ENCODE measurements at places on chromosomes 13 and 19. TPM values are rescaled to one million over a fixed set of nuclear protein-coding genes. Genes with fewer than 3 reads are reported as not detected.

- no peak for DNase-seq
These were observed 10.3 kb downstream of the CEACAM5 start for GRCh38 chr19:41718761-41719160.

DNA sequence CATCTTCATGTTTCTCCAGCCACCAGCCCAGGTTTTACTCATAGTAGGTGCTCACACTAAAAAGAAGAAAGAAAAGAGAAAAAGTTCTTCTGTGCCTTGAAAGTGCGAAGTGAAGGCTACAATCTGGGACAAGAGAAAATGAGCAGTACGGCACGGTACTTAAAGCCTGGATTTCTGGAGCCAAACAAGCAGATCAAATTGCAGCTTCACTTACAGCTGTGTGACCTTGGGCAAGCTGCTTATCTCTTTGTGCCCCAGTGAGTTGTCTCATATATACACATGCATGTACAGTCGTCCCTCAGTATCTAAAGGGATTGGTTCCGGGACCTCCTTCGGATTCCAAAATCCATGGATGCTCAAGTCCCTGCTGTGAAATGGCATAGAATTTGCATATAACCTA, 41.8 kb downstream of the GSX1 start:
- DNase-seq: no peak

DNA sequence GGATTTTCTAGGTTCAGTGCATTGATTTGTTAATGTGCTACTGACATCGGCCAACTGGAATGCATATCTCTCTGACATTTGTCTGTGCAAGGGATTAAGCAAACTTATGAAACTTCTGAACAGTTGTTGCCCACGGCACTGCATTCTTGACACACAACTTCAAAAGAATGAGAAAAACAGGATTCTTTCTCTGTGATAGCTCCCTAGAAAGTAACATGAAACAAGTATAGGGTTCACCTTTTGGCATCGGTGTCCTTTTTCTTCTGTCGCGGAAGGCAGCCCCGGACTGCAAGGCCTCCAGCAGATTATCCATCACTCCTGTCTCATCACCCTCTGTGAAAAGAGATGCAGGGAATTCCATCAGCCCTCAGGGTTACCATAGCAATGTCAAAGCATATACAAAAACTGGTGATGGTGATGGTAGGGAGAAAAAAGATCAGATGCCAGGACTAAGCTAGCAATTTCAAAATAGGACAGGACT, 389.2 kb downstream of the DIAPH3 start:
- DNase-seq: no peak

GRCh38 chr13:23959231-23959862, 62.0 kb upstream of the C1QTNF9B start:
- DNase-seq: no peak

- peak; percentile 63 for DNase-seq
These were observed 740 bp downstream of the WDFY2 start for GRCh38 chr13:51584731-51585672.

DNA sequence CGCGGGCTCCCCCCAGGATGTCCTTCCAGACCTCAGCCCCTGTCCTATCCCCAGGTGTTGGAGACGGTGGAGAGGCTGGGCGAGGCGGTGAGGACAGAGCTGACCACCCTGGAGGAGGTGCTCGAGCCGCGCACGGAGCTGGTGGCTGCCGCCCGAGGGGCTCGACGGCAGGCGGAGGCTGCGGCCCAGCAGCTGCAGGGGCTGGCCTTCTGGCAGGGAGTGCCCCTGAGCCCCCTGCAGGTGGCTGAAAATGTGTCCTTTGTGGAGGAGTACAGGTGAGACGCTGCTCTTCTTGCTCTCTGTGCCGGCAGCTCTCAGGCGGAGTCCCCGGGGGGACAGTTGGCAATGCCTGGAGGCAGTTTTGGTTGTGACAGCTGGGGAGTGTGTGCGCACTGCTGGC, 6.9 kb downstream of the TTYH1 start:
- no peak for DNase-seq

GRCh38 chr19:3821857-3822364, 35.7 kb upstream of the MATK start:
- DNase-seq: peak; percentile 97

DNA sequence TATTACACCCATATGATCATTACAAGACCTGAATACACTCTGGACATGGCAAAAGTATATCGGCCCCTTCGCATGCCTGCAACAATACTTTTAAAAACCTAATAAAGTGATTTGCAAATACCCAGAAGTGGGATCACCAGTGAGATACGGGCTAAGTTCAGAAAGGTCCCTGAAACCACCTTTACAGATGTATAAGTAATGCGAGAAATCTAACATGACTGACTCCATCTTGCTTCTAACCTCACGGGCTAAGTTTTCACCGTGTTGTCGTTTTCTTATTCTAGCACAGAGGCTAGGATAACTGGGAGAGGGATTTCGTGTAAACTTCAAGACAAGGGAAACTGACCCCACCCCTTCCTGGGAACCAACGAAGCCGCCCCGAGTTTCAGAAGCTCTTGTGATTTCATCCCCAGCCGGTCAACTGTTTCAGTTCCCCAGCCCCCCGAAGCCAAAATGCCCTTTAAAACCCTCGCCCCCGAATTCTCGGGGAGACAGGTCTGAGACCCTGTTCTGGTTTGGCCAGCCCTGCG, 703 bp downstream of the NEK3 start:
- DNase-seq: no peak

- DNase-seq: peak; percentile 36
These were observed 5.3 kb upstream of the PROZ start for GRCh38 chr13:113152984-113153809.

DNA sequence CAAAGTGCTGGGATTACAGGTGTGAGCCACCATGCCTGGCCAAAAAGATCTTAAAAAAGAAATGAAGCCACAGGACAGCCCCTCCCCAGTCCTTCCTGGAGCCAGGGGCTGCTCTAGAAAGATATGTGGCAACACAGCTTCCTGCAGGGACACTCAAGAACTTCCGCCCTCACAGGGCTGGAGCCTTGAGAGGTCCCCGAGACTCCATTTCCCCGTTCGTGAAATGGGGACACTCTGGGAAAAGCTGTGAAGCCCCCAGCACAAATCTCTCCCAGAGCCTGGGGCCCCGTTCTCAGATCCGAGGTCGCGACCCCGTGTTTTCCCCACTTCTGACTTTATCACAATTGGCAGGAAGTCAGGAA, 2.5 kb upstream of the GPX4 start:
- peak; percentile 90 for DNase-seq

- no peak for DNase-seq
These were observed 141.7 kb downstream of the LACC1 start for GRCh38 chr13:44021422-44021821.

GRCh38 chr19:17606590-17607185, 51.2 kb downstream of the COLGALT1 start:
- no peak for DNase-seq

- DNase-seq: no peak
These were observed 148.0 kb downstream of the DCLK1 start for GRCh38 chr13:35983206-35983605.

- no peak for DNase-seq
These were observed 20.7 kb downstream of the LIG1 start for GRCh38 chr19:48149430-48149829.

GRCh38 chr13:23637829-23638228, 67.6 kb downstream of the TNFRSF19 start:
- no peak for DNase-seq

- no peak for DNase-seq
These were observed 7.0 kb downstream of the PLVAP start for GRCh38 chr19:17370026-17370587.

DNA sequence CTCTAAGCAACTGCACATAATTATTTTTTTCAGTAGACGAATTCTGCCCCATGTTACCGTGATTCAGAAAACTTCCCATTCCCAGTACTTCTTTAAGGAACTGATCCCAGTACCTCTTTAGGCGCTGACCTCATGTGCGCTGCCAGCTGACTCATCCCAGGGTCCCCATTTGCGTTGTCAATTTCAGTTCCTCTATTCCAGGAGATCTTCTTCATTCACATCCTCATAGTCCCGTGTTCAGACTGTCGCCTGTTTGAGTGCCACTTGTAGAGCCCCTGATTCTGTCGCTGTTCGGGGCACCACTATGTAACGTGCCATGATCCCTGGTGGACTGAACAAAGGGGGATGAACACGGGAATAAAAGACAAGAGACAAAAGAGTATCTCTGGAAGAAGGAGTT, 16.4 kb downstream of the FPR3 start:
- DNase-seq: peak; percentile 66

GRCh38 chr19:45443462-45444317, 20.0 kb upstream of the ERCC1 start:
- DNase-seq: peak; percentile 97

DNA sequence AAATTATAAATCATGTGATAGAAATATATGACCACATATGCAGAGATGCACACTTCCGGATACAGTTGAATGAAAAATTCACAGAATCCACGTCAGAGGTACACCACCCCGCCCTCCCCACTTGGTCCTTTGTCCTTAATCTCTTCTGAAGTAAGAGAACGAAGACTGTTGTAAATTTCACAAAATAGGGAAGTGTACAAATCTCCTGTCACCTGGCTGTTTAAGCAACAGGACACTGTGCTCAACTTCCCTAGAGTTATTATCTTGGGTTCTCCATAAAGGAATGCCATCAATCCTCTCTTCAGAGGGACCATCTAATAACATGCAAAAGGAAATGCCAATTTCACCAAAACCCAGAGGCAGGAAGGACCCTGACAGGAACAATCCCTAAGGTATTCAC, 10.5 kb upstream of the CEACAM6 start:
- DNase-seq: no peak

DNA sequence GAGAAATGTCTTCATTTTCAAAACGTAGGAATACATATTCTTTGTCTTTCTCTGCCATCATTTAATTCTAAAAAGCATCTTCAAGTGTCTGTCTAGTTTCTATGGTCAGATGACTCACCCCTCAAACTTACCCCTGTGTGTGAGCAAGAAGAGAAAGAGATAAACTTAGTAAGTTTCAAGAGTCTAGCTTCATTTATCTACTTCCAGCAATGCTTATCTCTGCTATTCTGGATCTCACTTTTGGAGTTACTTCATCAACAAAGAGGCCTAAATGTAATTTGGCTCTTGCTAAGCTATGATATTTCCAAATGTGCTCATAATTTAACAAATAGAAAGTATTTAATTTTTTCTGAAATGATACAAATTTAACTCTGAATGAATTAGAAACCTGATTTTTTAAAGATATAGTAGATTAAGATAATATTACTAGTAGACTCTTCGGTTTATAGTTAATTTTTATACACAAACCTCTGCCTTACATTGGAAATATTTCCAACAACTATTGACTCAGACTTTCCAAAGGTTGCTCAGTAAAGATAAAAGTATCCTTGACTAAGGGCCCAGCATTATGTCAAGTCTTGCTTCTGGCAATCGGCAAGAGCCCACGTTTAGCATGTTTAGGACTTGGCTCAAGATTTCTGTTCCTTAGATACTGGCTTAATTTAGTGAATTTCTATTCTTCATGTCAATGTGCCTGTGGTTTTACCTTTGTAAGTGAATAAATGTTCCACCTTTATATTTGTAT, 1511.0 kb upstream of the SLC10A2 start:
- DNase-seq: no peak

DNA sequence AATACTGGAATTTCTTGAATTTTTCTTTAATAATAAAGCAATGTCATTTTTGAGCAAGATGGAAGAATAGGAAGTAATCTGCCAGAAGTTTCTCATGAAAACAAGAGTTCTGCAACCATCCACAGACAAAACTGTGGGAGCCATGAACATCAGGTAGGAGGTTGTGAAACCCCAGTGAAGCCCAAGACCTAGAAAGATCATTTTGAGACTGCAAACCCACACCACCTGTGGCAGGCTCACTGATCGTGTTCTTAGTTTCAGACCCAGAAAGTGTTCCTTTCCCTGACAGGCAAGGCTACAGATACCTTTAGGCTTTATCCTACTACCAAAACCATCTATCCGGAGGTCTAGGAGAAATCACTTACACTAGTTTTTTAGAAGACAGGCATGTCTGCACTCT, 2189.8 kb upstream of the PCDH20 start:
- no peak for DNase-seq

DNA sequence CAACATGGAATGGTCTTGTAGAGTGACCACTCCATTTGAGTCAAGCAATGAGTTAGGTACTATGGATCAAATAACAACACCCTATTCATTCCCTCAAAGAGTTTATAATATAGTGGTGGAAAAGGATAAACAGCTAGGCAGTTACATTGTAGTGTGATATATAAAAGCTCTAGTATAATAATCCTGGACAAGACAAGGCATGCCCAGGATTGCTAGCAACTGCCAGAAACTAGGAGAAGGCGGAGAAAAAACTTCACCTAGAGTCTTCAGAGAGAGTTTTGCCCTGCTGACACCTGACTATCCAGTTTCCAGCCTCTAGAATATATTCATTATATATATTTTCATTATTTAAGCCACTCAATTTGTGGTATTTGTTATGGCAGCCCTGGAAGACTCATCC, 530.6 kb downstream of the KLF12 start:
- no peak for DNase-seq

GRCh38 chr19:17391371-17392151, 2.4 kb downstream of the CCDC194 start:
- DNase-seq: peak; percentile 39

DNA sequence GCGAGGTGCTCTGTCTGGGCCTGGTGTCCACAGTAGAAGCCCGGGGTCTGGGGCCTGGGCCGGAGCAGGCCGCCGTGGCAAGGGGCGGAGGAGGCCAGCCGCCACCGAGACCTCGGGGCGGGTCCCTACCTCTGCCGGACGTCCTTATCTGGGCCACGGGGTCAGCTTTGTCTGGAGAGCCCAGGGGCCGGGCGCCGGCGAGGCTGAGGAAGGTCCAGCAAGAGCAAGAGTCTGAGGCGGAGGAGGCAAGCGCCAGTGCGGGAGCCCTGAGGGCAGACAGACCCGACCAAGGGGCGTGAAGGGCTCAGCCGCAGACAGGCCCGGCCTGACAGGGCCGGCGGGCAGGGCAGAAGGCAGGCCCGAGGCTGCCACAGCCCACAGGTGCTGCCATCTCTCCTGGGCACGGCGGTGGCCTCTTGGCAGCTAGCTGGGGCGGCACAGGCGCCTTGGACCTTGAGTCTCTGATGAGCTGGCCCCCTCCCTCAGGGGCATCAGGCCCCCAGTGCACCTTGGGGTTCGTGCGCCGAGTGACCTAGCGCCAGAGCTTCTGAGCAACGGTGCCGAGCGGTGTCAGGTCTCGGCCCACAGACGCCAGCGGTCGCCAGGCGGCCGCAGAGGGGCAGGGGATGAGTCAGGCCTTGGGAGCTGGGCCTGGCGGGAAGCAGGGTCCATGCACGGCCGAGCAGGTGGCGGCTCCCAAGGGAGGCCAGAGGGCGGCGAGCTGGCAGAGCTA, 19.1 kb upstream of the AKAP8 start:
- peak; percentile 83 for DNase-seq

GRCh38 chr13:91652404-91653301, 254.2 kb downstream of the GPC5 start:
- DNase-seq: no peak

The C19orf85 gene
- not detected for total RNA-seq

The TRAPPC5 gene
- total RNA-seq: 33.9 TPM

The SPHK2 gene
- total RNA-seq: 38.4 TPM

The ZFP14 gene
- total RNA-seq: 7.9 TPM

The C19orf81 gene
- total RNA-seq: 5.2 TPM

The IL12RB1 gene
- 8.4 TPM for total RNA-seq

The UPF3A gene
- total RNA-seq: 36.4 TPM

The C1QTNF9B gene
- total RNA-seq: not detected

The MYH14 gene
- total RNA-seq: 206 TPM

The NLRP9 gene
- not detected for total RNA-seq

The CGB3 gene
- not detected for total RNA-seq

The PRKCG gene
- 0.39 TPM for total RNA-seq

The DLL3 gene
- total RNA-seq: not detected

The DHDH gene
- 1.9 TPM for total RNA-seq

The FAAP24 gene
- total RNA-seq: 7.3 TPM
